ENCODE measurements at places on chromosomes 4 and X. TPM values are rescaled to one million over a fixed set of nuclear protein-coding genes. Genes with fewer than 3 reads are reported as not detected.

- H3K27ac ChIP-seq = peak overlapping the region; percentile 35
- peaks cover 19% of the 10 kb centered on the region for H3K36me3 ChIP-seq
- no peaks in the 10 kb centered on the region for H3K27me3 ChIP-seq
- H3K4me3 ChIP-seq = no peak overlapping the region
- no peaks in the 10 kb centered on the region for H3K4me1 ChIP-seq
- DNase-seq = no peak
Measured at GRCh38 chrX:65679071-65679540, 11.7 kb downstream of the MSN start.

GRCh38 chrX:134971926-134972325 is 18.9 kb upstream of the SMIM10 start:
- no peaks in the 10 kb centered on the region for H3K27me3 ChIP-seq
- no peaks in the 10 kb centered on the region for H3K36me3 ChIP-seq
- H3K27ac ChIP-seq = no peak overlapping the region
- no peaks in the 10 kb centered on the region for H3K4me1 ChIP-seq
- no peak overlapping the region for H3K4me3 ChIP-seq
- no peak for DNase-seq

DNA sequence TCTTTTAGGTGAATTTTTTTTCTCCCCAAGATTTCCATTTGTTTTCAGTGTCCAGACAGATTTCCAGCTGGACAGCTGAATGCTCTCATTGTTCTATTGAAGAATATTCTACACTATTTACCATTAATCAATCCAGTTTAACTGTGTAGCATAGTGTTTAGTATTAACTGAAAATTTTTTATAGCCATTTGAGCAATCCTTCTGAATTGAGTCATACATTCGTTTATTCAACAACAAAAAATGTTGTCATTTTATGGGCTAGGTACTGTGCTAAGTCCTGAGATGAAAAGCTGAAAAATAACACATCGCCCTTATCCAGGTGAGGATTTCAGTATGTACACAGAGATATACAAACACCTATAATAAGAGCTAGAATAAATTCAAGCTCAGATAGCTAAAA is 223.3 kb downstream of the COL25A1 start:
- H3K4me1 ChIP-seq = no peaks in the 10 kb centered on the region
- no peak for DNase-seq
- no peak overlapping the region for H3K4me3 ChIP-seq
- no peaks in the 10 kb centered on the region for H3K27me3 ChIP-seq

DNA sequence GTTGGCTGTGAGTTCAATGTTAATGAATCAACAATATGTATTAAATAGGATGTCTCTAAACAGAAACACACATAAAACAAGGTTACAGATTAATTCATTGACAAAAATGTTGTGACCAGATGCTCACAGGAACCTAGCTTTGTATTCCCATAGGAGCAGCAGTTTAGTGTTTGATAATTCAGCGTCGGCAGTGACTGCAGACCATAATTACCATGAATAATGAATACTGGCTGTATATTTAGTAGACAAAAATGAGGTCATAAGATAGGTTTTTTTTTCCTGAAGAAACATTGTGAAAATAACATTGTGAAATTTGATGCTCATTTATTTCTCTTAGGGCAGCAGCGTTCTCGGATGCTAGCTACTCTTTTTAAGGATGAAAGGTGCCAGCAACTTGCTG is 27.8 kb downstream of the COPS4 start:
- no peak overlapping the region for H3K27ac ChIP-seq
- H3K4me1 ChIP-seq = no peaks in the 10 kb centered on the region
- peaks cover 26% of the 10 kb centered on the region for H3K36me3 ChIP-seq
- H3K27me3 ChIP-seq = no peaks in the 10 kb centered on the region
- no peak overlapping the region for H3K4me3 ChIP-seq

DNA sequence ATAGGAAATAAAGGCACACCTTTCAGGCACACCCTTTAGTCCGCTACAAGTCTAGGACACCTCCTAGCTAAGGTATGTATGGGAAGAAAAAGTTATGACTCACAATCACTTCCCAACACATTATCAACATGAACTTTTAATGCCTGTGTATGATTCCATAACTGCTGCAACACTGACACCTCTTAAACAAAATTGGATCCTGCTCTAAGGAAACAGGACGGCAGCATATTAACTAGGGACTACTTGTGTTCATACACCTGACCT is 2.4 kb upstream of the PPP3CA start:
- peaks cover 31% of the 10 kb centered on the region for H3K27me3 ChIP-seq
- DNase-seq = no peak
- H3K4me1 ChIP-seq = peaks cover 14% of the 10 kb centered on the region

DNA sequence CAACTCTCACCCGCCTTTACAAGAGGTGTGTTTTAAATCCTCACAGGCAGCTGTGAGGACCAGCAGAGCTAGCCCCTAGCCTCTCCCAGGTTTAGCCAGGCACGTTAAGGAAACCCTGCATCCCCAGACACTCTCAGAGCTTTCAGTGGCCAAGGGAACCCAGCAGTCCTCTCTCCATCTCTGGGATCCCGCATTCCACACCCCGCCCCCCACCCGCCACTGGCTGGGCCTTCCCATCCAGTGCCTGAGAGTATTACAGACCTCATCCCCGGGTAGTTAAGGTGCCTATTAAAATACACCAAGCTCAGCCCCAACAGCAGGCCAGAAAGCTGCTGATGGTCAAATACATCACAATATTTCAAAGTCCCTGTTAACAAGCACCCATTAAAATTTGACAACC is 256.2 kb downstream of the BCOR start:
- no peaks in the 10 kb centered on the region for H3K27me3 ChIP-seq
- no peak overlapping the region for H3K27ac ChIP-seq
- no peak overlapping the region for H3K4me3 ChIP-seq
- DNase-seq = no peak
- no peaks in the 10 kb centered on the region for H3K4me1 ChIP-seq

DNA sequence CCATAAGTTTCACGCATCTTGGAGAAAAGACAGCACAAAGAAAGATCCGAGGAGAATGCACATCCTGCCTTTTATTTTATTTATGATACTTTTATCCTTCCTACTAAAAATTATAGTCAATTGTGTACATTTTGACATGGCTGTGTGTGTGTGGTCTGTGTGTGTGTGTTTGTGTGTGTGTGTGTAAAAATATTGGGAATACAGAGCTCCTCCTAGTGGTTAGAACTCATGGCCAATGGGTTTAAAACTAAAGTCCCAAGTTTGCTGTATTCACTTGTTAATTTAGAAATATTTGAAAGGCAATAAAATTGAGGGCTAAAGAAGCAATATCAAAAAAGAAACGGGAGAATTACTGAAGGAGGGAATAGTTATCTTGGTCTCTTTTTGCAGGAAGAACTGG is 47.5 kb downstream of the NKX6-1 start:
- H3K27ac ChIP-seq = no peak overlapping the region
- no peaks in the 10 kb centered on the region for H3K4me1 ChIP-seq
- no peak overlapping the region for H3K4me3 ChIP-seq
- DNase-seq = no peak
- H3K27me3 ChIP-seq = no peaks in the 10 kb centered on the region

DNA sequence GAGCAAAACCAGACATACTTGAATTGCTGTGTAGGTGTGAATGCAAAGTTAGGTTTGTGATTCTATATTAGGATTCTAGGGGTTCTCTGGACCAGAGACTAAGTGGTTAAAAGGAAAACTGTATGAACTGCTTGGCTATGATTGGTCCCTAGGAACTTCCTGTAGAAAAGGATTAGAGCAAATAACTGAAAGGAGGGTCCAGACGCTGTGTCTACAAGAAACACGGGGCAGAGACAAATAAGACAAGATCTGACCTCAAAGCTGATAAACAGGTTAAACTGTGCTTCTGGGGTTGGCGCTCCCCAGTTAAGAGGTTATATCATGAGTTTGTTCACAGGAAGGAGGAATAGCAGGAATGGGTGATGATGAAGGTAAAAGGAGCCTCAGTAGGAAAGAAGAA is 183.6 kb downstream of the MGST2 start:
- H3K4me3 ChIP-seq = no peak overlapping the region
- no peak for DNase-seq
- H3K36me3 ChIP-seq = no peaks in the 10 kb centered on the region
- H3K27me3 ChIP-seq = no peaks in the 10 kb centered on the region
- H3K27ac ChIP-seq = no peak overlapping the region

- H3K27me3 ChIP-seq = no peaks in the 10 kb centered on the region
- H3K4me3 ChIP-seq = no peak overlapping the region
- H3K36me3 ChIP-seq = no peaks in the 10 kb centered on the region
- no peaks in the 10 kb centered on the region for H3K4me1 ChIP-seq
- DNase-seq = no peak
- H3K27ac ChIP-seq = no peak overlapping the region
Measured at GRCh38 chr4:163534056-163534455, 39.6 kb downstream of the TMA16 start.

Gene RIBC1
- polyA plus RNA-seq = 1.8 TPM

Gene SPANXA1
- polyA plus RNA-seq = not detected

Gene FAT4
- 0.94 TPM for polyA plus RNA-seq

Gene CT45A6
- polyA plus RNA-seq = not detected

Gene PPP2R2C
- 6.4 TPM for polyA plus RNA-seq

Gene SEPSECS
- 15.8 TPM for polyA plus RNA-seq

Gene MBNL3
- polyA plus RNA-seq = 2.9 TPM

Gene DMP1
- polyA plus RNA-seq = 1.1 TPM

Gene ARHGEF38
- 0.30 TPM for polyA plus RNA-seq

Gene MAGEA2
- 0.02 TPM for polyA plus RNA-seq

Gene HNRNPH2
- 74.8 TPM for polyA plus RNA-seq

Gene ADH1A
- 0.43 TPM for polyA plus RNA-seq

Gene DOK7
- 1.8 TPM for polyA plus RNA-seq
